ENCODE measurements at places on chromosomes 3 and 15.

GRCh38 chr3:162072656-162073164 lies 576.1 kb downstream of the OTOL1 start:
- no peak for DNase-seq

- DNase-seq: no peak
These were observed 510.5 kb downstream of the NSUN3 start for GRCh38 chr3:94573337-94573736.

DNA sequence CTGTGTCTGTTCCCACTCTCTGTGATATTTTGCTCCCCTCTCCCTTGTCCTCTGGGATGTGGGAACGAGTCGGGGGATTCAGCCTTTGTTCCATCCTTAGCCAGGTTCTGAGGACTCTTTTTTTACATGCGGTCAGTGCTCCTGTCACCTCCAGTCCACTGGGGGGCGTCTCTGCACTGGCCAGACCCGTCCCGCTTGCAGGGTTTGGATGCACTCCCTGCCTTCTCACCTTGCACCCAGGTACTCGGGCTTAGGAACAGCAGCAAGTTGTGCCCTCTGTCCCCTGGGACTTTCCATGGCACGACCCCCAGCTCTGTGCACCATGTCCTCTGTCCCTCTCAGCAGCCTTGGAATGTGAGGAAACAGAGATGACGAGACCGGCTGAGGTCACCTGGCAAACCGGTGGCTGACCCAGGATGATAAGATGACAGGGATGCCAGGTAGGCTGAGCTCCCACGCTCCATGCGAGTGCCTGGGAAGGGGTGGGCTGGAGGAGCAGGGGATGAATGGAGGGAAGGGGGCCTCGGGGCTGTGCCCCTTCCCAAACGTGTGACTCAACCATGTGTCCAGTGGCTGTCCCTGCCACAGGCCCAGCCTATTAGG lies 27.3 kb upstream of the FGD5 start:
- no peak for DNase-seq

GRCh38 chr3:17678116-17678741 lies 64.2 kb downstream of the TBC1D5 start:
- DNase-seq: no peak

GRCh38 chr15:34879107-34879506 lies 83.8 kb upstream of the ACTC1 start:
- no peak for DNase-seq

GRCh38 chr3:56878074-56878473 lies 76.3 kb upstream of the ARHGEF3 start:
- DNase-seq: no peak

DNA sequence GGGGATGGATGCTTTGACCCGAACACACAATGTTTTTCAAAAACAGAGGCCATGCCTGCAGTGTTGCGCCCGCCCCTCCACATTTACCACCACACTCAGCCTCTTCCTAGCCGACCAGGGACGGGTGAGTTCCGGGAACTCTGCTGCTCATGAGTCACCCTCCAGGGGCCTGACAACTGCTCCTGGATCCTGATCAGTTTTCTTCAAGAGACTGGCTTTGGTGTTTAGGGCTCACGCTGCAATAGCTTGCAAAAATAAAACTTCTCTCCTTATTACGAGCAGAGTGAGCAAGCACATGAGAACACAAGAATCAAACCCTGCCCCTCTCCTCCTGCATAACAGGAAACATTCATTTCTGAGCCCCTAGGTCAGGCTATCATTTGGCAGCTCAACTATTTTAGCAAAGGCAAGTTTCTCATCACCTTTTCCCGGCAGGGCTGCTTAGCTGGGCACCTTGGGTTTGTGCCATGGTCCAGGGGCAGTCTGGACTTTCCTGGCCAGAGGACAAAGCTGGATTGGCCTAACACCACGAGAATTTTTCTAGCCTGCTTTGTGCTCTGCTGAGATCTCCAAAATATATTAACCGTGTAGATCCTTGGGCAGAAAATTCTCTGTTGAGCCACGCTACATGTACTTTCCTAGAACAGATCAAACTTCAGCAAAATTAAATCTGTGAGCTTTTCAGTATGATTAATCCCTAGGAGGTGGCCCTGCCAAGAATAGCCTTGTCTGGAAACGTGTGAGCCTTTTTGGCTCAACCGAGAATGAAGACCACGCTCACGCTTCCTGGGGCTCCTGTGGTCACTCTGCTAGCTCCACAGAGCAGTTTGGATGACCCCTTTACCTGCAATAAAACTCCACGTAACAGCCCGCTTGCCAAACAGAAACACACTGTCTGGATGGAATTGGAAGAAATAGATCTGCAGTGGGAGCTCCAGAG lies 52.7 kb upstream of the SPATA12 start:
- DNase-seq: peak; percentile 40

DNA sequence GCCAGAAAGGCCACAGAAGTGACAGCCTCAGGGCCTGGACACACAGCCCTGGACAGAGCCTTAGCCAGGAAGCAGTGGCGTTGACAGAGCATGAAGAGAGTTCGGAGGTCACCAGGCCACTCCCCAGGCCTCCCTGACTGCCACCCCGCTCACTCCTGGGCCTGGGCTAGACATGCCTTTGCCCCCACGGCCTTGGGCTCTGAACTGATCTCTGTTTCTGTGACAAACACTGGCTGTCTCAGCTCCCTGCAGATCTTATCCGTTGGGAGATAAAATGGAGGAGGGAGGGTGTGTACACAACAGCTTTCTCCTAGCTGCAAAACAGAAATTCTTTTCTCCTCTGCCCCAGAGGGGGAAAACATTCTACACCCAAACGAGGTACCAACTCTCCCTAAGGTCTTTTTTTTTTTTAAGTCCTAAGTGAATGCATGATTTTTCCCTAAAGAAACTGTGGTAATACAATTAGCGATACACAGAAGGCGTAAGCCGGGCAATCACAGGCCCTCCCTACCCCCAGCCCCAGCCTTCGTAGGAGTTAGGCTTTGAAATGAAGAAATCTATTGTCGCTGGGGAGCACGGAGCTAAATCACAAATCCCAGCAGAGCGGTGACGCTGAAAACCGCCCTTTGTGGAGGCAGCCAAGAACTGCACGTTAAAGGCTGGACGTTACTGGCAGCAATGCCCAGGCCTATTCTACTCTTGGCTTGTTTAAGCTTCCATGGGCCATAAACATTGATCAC lies 45.0 kb downstream of the SRGAP3 start:
- no peak for DNase-seq

DNA sequence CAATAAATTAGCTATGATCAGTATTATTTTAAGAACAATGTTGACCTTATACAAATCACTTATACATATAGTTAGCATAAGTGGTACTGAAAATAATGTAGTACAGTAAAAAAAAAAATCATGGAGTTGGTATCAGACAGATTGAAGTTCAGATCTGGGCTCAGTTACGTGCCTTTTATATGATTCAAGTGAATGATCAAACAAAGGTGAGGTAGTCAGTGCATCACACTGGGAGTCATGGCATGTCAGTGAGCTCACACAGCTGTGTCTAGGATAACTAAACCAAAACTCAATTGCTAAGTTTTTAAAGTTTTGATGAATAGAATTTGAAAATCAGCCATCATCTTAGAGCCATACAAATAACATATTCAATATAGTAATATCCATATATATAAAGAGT lies 11.2 kb upstream of the CCR8 start:
- DNase-seq: no peak

DNA sequence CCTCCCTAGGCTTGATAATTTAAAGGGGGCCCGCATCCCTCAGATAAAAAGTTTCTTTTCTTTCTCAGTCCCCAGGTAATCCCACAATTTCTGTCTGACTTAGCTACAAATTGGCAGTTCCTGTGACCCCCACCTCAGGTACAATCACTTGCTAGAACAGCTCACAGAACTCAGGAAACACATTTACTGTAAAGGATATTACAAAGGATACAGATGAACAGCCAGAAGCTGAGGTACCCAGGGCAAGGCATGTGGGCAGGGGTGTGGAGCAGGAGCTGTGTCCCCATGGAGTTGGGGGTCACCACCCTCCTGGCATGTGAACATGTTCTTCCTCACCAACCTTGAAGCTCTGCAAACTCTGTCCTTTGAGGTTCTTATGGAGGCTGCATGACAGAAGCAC lies 73.8 kb downstream of the CMTM8 start:
- DNase-seq: no peak

- no peak for DNase-seq
These were observed 122.4 kb downstream of the XXYLT1 start for GRCh38 chr3:195148549-195148948.

DNA sequence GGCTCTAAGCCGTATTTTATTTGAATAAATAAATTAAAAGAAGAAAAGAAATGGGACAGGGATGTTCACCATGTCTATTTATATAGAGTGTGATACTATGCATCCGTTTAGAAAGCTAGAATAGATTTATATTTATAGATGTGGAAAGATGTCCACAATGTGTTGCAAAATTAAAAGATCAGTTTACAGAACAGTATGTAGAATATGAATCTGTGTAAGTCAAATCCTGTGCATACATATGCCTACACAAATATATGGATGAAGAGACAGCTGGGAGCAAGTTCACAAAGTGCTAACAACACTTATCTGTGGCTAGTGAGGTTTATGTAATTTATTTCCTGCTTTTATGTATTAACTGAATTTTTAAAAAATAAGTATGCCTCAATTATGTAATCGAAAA lies 25.4 kb upstream of the SLMAP start:
- DNase-seq: no peak

GRCh38 chr15:68776477-68777270 lies 44.0 kb downstream of the ANP32A start:
- DNase-seq: no peak

DNA sequence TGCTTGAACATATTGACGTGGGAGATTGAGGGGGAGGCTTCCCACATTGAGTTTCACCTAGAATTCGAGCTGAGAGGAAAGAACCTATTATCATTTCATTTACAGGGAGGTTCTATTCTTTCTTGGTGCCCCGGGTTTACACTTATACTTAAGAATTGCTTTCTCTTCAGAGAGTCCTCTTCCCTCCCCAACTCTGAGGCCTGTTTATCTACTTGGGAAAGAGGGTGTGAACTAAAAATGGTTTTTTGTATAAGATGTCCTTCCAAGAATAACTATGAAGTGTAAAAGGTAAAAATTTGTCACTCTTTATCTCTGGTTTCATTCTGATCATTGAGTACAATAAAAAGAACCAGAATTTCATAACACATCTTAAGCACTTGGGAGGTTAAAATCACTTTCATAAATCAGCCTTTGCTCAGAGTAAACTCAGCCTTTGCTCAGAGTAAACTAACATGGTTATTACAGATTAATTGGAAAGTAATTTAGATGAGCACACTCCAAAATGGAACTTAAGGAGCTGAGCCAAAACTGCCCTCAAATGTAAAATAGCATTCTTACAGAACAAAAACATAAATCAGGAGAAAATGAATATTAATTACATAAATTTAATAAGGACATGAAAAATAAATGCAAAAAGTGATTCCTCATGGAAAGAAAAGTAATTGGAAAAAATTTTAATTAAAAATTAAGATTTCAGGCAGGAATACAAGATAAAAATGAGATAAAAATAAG lies 75.2 kb downstream of the GADL1 start:
- no peak for DNase-seq

DNA sequence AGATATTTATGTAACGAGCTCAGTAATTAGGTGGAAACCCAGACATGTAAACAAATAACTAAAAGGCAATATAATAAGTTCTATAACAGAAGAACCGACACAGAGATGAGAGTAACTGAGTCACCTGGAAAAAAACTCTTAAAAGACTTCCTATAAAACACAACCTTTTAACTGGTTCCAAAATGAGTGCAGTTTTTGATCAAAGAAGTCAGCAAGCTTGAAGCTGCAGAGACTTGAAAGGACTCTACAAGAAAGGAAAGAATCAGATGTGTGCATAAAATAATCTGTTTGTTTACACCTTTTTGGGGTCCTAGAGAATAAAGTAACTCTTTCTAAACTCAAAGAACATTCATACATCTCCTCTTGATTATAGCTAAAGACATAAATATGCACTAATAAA lies 560.4 kb upstream of the CCDC54 start:
- DNase-seq: no peak

DNA sequence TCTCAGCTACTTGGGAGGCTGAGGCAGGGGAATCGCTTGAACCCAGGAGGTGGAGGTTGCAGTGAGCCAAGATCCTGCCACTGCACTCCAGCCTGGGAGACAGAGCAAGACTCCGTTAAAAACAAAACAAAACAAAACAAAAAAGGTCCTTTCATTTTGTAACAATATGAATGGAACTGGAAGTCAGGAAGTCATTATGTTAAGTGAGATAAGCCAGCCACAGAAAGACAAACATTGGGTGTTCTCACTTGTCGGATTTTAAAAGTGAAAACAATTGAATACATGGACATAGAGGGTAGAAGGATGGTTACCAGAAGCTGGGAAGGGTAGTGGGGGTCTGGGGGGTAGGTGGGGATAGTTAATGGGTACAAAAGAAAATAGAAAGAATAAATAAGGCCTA lies 12.5 kb upstream of the B3GALNT1 start:
- DNase-seq: no peak

DNA sequence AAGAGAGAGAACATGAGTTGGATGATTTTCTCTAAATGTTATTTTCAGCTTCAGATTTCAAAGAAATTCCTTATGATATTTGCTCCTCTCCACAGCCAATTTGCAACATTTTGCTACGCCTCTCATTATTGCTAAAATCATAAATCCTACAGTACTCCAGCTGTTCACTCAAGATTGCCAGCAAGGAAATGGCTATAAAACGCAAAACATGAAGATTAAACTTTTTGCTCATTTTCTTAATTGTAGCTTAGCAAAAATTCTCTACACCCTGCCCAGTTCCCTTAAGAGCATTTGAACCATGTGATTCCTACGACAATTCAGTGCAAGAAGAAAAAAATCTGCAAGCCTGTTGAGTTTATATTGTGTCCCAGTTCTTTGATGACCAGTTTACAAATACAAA lies 6.8 kb downstream of the CHRNA3 start:
- DNase-seq: no peak

DNA sequence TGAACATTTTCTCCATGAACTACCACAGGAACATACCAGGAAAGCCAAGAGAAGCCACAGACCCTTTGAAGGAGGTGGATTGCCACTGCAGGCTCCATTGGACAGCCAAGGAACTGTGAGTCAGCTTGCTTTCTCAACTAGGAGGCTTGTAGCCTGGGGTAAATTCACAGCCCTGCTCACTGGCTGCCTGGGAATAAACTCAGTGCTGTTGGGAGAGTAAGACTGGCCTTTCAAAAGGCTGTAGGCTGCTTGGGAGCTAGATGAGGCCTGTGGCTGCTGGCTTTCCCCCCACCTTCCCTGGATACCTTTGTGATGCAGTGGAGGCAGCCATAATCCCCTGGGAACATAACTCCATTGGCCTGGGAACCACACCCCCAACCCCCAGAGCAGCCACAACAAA lies 223.5 kb upstream of the RBMS3 start:
- no peak for DNase-seq
